ENCODE measurements at places on chromosomes 12 and 14. TPM values are rescaled to one million over a fixed set of nuclear protein-coding genes. Genes with fewer than 3 reads are reported as not detected.

Gene BICDL1
- under 0.01 TPM for total RNA-seq

Gene POTEM
- not detected for total RNA-seq

Gene FGF6
- not detected for total RNA-seq

Gene TPH2
- total RNA-seq = not detected

Gene TUBA1A
- total RNA-seq = 686 TPM

Gene LRRK2
- 0.20 TPM for total RNA-seq

Gene KRT71
- not detected for total RNA-seq

Gene RBP5
- 0.22 TPM for total RNA-seq

Gene TMEM229B
- 0.40 TPM for total RNA-seq

Gene LRRC10
- total RNA-seq = not detected

Gene ALKBH1
- total RNA-seq = 5.9 TPM

Gene PLEKHD1
- not detected for total RNA-seq

Gene C3AR1
- 0.22 TPM for total RNA-seq

Gene LAG3
- 0.22 TPM for total RNA-seq

Gene GPR137C
- 0.79 TPM for total RNA-seq

Gene DDIT3
- 12.5 TPM for total RNA-seq

Gene NPAS3
- total RNA-seq = 0.20 TPM

Gene KRT78
- total RNA-seq = not detected
